NCI-H1105 treated with DMSO at 0.1 percent for 48 hours (cell line): ENCODE measurements at places on chromosomes 12 and 14.

GRCh38 chr12:104177663-104178501 lies 37.7 kb upstream of the TXNRD1 start:
- no peak for DNase-seq

DNA sequence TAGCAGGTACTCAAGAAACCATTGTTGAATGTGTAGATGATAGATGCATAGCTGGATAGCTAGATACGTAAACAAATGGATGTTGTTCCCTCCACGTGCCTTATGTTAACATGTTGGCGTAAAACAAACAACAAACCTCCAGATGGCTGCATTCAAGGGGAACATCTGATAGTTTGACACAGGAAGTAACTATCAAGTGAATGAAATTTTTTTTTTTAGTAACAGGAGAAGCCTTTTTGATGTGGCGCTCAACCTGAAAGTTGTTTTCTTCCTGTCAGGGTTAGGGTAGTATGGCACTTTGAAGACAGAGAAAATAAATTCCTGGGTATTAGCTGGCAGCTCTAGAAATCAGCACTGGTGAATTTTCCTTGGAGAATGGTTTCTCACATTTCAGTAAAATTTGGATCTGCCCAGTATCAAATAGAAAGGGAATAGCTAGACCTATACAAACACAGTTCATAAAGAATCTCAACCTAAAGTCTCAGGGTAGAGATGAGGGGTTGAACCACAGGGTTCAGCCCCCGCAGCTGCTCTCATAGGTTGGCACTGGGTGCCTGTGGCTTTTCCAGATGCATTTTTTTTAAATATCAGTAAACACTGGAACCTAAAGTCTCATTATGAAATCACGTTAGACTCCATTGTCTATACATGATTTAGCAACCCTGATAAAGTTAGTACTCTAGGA lies 18.8 kb upstream of the RAP1B start:
- DNase-seq = no peak

DNA sequence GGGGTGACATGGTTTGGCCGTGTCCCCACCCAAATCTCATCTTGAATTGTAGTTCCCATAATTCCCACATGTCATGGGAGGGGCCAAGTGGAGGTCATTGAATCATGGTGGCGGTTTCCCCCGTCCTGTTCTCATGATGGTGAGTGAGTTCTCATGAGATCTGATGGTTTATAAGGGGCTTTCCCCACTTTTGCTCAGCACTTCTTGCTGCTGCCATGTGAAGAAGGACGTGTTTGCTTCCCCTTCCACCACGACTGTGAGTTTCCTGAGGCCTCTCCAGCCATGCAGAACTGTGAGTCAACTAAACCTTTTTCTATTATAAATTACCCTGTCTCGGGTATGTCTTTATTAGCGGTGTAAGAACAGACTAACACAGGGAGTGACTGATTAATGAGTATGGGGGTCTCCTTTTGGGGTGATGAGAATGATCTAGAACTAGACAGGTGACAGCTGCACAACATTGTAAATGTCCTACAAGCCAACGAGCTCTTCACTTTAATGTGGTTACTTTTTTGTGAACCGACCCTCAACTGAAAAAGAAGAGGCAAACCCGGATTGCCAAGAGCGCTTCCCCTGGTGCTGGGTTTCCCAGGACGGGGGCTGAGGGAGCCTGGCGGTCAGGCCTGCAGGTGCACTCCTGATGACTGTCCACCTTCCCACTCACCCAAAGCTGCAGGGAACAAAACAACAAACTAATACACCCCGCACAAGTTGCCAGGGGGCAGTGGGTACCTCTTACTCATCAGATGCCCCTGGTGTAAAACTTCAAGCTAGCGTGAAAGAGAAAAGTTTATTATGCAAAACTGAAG lies 90.1 kb downstream of the NCOR2 start:
- no peak for DNase-seq

DNA sequence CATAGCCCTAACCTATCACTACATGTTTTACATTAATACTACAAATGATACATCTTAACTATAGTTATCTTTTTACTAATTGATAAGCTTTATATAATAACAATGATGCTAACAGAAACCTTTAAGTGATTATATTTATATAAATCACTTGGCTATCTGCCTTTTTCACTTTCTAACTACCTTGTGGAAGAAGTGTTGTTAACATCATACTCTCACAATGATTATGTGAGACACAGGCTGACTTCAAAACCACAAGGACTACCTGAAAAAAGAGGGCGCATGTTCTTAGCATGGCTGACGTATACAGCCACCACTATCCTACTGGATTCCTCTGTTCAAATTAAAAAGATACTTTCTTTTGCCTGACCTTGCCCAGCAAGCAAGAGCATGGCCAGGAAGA lies 135.3 kb upstream of the SOX5 start:
- no peak for DNase-seq

- DNase-seq = no peak
Measured at GRCh38 chr12:39405580-39405979, 37.3 kb downstream of the KIF21A start.

DNA sequence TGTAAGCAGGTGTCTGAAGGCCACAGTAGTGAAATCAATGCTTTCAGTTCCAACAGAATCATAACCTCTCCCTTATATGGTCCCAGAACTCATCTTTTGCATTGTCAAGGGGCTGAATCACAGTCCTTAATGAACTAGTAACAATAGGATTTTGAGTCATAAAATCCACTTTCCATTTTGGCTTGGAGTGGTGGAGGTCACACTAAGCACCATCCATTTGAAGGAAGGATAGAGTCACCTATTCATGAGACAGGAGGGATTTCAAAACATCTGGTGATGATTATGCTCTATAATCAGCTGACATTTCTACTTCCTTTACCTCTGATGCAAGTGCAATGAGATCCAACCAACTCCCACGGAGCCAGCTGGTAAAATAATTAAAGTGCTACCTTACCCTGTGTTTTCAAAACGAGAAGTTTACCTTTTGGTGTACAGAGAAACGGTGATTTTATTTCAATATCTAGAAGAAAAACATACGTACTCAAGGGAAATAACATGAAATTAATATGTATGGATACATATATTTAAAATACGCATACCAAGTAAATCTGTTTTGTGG lies 59.1 kb downstream of the TMEM132D start:
- DNase-seq = no peak

- DNase-seq = no peak
Measured at GRCh38 chr12:10027721-10028120, 2.8 kb upstream of the CLEC9A start.

DNA sequence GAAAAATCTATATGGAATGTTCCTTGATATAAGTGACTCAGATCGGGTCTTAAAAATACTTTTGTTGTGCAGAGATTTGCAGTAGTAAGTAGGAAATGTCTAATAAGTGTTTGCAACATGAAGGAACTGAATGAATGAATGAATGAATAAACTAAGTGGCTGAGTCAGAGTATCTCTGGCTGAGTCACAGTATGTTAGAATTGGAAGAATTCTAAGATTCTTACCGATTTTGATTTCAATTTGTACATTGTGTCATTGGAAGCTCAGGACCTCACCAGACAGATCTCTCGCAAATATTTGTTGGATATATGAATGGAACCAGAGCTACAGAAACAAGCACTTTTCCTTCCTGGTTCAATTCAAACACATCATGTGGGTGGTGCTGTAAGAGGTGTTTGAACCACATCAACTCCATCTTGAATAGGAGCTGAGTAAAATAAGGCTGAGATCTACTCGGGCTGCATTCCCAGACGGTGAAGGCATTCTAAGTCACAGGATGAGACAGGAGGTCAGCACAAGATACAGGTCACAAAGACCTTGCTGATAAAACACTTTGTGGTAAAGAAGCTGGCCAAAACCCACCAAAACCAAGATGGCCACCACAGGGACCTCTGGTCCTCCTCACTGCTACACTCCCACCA lies 123.9 kb upstream of the FOXN3 start:
- no peak for DNase-seq

GRCh38 chr14:71230897-71231296 lies 323.6 kb downstream of the PCNX1 start:
- no peak for DNase-seq

DNA sequence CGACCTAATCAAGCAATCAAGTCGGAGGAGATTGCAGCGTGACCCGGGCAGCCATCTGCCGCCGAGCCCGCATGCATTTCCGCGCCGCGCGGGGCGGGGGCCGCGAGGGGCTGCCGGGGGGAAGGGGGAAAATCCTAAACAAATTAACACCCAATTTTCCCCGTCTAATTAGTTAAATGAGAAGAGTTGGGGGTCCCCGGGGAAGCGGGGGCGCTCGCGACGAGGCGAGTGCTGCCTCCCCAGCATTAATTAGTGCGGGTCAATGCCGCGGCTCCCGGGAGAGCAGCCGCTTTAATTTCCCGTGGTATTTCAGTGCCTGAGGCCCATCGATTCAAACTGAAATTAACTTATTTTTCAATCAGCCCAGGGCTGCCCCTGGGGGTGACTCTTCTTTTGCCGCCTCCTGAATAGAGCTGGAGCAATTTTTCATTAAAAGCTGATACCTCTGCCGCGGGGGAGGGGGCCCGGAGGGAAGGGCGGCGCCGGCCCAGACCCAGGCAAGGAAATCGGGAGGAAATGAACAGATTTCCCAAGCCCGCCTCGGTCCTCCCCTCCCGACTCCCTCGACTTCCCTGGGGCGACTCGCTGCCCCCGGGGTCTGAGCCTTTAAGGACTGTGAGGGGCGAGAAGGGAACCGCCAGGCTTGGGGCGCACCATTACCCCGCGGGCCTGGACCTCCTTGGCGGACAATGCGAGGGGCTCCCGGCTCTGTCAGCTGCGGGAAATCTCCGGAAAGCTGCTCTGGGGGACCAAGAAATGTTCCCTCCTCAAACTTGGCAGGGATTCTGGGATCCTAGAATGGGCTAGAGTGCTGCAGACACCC lies 18.9 kb downstream of the VSX2 start:
- no peak for DNase-seq

DNA sequence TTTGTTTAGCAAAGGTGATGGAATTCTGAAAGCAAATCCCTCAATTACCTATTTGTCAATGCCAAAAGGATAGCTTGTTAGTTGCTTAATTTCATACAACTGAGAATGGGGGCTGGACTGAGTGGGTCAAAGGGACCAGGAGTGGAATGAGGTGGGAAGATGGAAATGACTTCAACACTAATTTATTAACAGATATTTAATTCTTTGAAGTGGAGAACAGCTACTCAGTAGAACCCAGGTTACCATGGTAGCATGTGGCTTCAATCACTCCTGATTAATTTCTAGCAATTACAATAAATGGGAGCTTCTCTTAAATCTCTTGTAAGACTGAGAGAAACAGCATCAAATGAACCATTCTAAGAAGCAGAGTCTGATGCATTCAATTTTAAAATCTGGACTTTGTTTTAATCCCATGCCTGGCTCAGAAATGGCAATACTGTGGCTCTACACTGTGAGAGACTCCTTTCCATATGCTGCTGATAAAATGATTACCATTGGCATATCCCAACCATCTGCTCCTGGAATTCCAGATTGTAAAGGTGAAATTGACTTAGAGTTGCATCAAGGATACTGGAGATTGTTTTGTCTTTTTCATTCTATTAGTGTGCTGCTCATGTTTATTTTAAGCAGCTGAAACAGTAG lies 607.8 kb downstream of the SNAPC1 start:
- no peak for DNase-seq

- DNase-seq = no peak
Measured at GRCh38 chr14:54342806-54343205, 54.0 kb upstream of the CDKN3 start.

DNA sequence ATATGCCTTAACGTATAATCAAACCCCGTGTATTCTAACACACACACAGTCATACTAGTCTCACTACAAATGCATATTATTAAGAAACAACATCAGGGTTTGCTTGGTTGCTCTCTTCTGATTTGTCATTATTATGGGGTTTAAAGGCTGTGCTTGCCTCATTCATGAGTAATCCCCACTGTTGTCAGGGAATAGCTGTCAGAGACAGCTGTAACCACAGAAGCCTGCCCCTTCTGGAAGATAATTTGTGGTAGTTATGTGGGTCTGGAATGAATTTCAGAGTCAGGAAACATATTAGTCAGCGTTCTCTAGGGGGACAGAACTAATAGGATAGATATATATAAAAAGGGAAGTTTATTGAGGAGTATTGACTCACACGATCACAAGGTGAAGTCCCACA lies 456.9 kb upstream of the TMEM132C start:
- no peak for DNase-seq

GRCh38 chr14:69226736-69227135 lies 33.2 kb upstream of the GALNT16 start:
- no peak for DNase-seq

- no peak for DNase-seq
Measured at GRCh38 chr14:35934499-35934898, 108.4 kb downstream of the BRMS1L start.

- DNase-seq = peak; percentile 52
Measured at GRCh38 chr12:2876431-2877046, 435 bp downstream of the FOXM1 start.

DNA sequence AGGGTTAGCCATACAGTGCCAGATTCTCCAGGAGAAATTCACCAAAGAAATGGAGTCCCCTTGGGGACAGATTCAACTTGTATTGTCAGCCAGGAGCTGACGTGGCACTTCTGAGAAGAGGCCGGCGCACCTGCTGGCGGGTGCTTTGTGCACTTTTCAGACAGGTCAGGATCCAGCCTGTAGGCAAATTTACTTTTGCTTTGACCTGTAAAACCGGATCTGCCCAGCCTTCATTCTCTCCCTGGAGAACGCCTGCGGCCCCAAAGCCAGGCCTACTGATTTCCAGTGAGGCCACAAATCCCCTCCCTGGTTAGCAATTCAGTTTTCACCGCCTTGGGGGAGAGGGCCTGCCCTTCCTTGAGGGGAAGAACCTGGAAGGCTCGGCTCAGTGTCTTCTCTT lies 17.4 kb downstream of the P2RX4 start:
- DNase-seq = no peak

GRCh38 chr14:63563370-63564026 lies 20.3 kb upstream of the PPP2R5E start:
- DNase-seq = no peak

DNA sequence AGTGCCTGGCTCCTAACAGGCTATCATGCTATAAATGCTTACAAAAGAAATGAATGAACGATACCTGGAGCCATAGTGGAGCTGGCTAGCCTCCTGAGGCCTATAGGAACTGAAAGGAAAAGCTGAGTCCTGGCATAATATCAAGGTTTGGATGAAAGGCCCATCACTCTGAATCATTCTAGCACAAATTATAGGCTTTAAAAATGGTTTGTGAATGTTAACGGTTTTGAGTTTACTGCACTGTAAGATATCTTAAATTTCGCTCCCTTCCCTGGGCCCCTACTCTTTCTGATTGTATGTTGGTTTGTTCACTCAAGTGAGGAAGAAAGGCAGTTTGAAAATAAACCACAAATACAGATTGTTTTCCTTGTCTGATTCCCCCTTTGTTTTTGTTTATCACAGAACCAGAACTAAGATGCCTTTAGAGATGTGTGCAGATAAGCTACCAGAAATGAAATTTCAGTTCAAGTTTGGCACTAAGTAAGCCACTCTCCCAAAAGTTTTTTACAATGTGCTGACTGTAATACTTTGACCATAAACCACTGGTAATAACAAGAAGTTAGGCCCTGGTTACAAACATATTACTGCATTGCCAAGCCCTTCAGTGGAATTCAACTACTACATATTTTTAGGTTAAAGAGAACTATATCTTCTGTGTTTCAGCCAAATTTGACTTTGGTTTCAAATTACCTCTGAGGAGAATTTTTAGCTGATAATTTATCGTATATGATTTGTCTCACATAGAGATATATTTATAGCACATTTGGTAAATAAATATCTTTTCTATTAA lies 89.5 kb downstream of the ALX1 start:
- peak; percentile 27 for DNase-seq

GRCh38 chr14:87122166-87122565 lies 870.8 kb downstream of the GALC start:
- DNase-seq = no peak
